Stimulated activated CD4-positive, alpha-beta T cell treated with anti-CD3 and anti-CD28 coated beads, Interleukin-15, amount 100 ng/mL, for 1 hour (primary cell): ENCODE measurements at places on chromosomes 7 and 10.

- DNase-seq = no peak
Observed at GRCh38 chr7:29274146-29275017, 79.8 kb downstream of the CHN2 start.

GRCh38 chr10:100970076-100970913 is 991 bp downstream of the SEMA4G start:
- peak; percentile 15 for DNase-seq

- DNase-seq = no peak
Observed at GRCh38 chr10:119132521-119133345, 28.8 kb downstream of the DENND10 start.

DNA sequence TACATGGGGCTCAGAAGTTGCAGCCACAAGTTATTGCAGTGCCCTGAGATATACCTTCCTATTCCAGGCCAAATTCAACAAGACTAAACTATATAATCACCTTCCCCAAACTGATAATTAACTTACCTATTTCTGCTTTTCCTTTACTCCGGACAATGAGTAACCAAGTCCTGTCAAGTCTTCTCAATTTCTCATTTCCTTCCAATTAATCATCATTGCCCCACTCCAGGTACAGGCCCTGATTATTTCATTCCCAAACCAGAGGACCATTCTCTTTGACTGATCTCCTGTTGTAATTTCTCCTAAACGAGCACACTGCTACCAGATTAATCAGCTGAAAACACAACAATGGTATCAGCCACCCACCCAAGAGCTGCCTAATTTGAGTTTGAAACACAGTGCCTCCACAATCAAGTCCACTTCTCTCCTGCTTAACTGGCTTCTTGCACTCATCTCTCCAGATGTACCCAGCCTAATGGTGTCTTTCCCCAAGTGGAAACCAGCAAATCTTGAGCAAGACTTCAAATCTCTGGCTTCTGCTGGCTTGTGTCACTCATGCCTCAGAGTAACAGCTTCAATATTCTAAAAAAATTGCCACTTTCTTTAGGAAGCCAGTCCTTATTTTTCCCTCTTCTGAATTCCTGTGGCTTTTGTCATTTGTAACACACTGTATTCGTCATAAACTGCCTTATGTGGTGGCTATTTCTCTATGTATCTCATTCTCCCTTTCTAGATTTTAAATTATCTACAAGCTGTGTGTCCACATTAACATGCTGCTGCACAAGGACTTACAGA is 89.1 kb downstream of the CDK6 start:
- DNase-seq = no peak

- no peak for DNase-seq
Observed at GRCh38 chr7:158649279-158649678, 55.3 kb downstream of the NCAPG2 start.

DNA sequence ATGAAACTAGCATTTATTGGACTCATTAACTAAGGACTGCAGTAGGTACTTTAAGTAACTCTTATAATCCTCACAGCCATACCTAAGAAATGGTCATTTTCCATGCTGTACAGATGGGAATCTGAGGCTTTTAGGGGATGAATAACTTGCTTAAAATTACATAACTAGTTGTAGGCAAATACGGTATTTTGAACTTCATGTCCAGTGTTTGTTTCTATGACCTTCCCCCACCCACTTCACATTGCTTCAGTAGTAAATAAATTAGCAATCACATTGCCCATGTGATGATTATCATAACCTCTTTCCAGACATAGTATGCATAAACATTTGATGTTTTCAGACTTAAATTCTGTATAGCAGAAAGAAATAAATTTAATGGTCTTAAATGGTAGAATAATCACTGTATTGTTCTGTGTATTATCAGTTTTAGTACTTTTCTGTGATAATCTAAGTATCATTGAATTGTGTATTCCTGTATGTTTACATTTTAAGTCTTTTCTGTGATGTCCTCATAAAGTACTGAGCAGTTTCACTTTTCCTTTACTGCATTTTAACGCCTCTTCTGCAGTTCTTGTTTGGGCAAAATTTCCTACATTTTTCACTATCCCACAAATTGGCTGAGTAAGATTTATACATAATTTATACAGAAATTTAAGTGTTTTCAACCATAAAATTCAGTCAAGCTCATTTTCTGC is 48.3 kb downstream of the ANKIB1 start:
- DNase-seq = no peak

- DNase-seq = no peak
Observed at GRCh38 chr10:49749556-49750491, 12.3 kb downstream of the OGDHL start.

GRCh38 chr7:20785157-20786048 is 1.3 kb downstream of the SP8 start:
- DNase-seq = no peak

DNA sequence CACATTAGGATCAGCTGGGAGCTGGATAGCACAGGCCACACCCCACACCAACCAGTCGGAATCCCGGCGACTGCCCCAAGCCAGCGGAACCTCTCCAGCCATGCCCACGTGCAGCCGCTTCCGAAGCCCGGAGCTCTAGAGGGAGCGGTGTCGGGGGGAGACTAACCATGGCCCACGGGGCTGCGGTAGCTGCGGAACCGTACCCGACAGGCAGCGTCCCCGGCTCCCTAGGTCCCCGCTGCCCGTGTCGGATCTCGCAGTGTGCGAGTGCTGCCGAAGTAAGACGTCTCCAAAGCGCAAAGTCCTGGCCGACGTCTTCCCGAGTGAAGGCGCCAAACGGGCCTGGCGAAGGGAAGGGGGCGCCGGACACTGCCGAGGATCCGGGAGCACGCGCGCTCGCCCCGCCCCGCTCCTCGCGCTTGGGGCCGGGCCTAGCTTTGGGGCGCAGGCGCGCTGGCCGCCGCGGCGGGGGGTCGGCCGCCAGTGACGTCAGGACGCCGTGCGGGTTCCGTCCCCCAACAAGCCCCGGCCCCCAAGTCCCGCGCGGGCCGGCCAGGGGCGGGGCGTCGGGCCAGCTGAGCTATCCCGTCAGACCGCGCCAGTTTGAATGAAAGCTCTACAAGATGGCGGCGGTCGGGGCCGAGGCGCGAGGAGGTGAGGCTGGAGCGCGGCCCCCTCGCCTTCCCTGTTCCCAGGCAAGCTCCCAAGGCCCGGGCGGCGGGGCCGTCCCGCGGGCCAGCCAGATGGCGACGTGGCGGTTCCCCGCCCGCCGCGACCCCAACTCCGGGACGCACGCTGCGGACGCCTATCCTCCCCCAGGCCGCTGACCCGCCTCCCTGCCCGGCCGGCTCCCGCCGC is at the start of gene SUV39H2:
Gene SUV39H2, plus strand, starts transcription at position 601 of the 858 bp plus-strand sequence. Its CDS starts 23 bp downstream, at position 624.
- peak; percentile 78 for DNase-seq

DNA sequence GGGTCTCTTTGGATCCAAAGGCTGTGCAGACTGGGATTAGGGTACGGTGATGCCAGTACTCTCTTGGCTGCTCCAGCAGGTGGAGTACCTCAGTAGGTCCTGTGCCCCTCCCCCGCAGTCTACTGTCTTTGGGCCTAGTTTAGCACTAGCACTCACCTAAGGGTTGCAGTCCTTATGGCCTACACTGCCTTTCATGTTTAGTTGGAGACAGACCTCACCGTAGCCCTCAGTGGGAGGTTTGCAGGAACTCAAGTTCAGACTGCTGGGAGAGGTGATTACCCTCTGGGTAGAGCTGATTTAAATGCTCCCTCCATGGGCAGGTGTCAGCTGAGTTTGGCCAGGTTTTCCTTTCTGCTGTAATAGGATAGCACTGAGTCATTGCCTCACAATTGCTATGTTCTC is 210.8 kb upstream of the TMEM196 start:
- DNase-seq = no peak
